ENCODE measurements at places on chromosomes 4 and X.

- no peak for DNase-seq
These were observed 70.9 kb downstream of the WFS1 start for GRCh38 chr4:6340446-6341015.

- no peak for DNase-seq
These were observed 379.9 kb downstream of the TRAM1L1 start for GRCh38 chr4:116705466-116705865.

DNA sequence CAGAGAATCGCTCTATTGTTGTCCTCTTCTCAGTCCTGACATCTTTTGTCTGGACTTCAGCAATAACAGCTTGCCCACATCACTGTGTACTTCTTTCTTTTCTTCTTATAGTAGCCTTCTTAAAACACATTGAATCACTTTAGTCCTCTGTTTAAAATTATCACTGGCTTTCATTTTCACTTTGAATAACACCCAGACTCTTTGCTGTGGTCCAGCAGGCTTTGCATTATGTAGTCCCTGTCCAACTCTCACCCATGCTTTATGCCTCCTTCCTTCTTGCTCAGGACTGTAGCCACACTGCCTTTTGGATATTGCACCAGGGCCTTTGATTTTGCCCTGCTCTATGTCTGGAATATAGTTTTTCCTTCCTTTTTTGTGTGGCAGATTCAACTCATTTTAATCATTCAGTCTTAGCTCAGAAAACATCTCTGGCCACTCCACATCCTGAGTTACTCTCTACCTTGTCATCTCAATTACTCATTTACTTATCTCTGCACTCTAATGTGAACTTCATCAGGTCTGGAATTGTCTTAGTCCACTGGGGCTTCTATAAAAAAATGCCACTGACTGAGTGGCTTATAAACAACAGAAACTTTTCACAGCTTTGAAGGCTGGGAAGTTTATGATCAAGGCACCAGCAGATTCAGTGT is 168.2 kb downstream of the C4orf33 start:
- DNase-seq = no peak

GRCh38 chr4:57048590-57049304 is 61.4 kb downstream of the IGFBP7 start:
- DNase-seq = no peak

DNA sequence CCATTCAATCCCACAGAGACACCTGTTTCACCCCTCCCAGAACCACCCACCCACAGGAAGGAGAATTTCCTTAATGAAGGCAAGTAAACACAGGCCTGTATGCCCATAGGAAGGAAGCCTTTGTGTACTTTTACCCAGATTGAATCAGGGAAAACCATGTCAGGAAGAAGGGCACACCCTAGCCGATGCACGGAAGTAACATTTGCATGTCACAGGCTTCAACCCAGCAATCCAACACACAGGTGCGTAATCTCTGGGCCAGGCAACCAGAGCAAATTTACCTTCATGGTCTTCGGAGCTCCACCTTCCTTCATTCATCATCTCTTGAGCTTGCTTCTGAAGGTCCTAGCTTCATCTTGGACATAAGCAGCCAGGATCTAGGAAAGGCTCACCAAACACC is 206.3 kb downstream of the SHROOM3 start:
- DNase-seq = no peak

DNA sequence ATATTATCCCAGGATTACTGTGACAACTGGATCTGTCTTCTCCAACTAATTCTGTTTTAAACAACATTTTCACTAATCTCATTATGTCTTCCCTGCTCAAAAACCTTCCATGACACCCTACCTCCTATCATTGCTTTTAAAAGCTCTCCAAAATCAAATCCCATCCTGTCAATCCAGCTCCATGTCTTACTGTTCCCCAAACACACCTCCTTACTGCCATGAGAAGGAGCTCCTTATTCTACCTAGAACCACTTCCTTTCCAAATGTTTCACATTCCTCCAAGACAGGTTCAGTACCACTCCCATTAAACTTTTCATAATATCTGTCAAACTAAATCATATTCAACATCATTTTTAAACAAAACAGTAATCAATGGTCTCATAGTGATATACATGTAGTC is 66.9 kb upstream of the WDR17 start:
- no peak for DNase-seq

GRCh38 chrX:13620207-13620606 is 32.7 kb upstream of the TCEANC start:
- no peak for DNase-seq

GRCh38 chrX:578531-578930 is 52.1 kb upstream of the SHOX start:
- no peak for DNase-seq

DNA sequence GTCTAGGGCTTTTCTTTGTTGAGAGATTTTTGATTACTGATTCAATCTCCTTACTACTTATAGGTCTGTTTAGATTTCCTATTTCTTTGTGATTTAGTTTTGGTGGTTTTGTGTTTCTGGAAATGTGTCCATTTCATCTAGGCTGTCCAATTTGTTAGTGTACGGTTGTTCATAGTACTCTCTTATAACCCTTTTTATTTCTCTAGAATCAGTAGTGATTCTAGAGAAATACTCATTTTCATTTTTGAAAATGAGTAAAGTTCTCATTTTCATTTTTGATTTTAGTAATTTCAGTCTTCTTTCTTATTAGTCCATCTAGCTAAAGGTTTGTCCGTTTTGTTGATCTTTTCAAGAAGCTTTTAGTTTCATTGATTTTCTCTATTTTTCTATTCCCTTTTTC is 7.5 kb downstream of the IL13RA1 start:
- no peak for DNase-seq

DNA sequence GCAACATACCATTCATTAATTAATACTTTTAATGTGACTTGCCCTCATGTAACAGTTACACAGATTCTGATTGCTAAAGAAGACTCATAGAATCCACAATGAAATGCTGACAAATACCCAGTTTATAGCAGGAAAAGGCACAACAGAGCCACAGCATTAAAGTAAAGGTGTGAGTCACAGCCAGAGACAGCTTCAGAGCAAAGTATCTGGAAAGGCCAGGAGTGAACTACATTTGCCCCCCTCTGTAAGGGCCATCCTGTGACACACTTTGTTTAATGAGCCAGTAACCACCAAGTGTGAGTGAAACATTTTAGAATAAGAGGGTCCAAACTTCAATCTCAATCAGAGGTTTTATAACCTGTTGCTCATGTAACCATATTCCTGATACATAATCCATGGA is 133.8 kb upstream of the TACR3 start:
- DNase-seq = no peak

DNA sequence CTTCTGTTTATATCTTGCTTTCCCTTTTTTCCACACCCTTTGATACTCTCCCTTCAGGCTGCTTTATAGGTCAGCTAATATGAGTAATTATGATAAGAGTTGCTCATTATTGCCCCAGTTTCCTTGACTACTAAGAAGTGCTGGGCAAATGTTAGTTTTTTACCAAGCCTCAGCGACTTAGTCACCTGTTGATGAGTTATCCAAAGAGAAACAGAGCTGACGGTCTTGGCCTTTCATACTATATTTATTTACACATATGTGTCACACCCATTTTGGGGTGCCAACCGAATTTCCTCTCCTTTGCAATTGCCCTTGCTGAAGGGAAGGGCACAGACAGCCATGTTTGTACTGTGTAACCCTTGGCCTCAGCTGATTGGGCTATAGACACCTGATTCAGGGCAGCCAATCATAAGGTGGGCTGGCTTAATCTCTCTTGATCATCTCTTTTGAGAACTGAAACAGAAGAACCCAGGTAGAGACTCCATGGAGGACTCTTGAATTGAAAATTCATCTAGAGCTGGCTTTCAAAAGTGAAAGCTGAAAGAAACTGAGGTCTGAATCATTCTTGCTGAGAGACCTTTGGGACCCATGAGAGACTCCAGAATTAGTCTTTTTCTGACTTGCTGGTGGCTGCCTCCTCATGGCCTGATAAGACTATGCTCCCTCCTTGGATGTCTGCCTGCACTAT is 111.7 kb upstream of the RPS6KA3 start:
- no peak for DNase-seq

GRCh38 chr4:25941457-25942221 is 27.6 kb downstream of the SMIM20 start:
- DNase-seq = no peak

- no peak for DNase-seq
These were observed 2.9 kb downstream of the NDST4 start for GRCh38 chr4:115110191-115111181.

DNA sequence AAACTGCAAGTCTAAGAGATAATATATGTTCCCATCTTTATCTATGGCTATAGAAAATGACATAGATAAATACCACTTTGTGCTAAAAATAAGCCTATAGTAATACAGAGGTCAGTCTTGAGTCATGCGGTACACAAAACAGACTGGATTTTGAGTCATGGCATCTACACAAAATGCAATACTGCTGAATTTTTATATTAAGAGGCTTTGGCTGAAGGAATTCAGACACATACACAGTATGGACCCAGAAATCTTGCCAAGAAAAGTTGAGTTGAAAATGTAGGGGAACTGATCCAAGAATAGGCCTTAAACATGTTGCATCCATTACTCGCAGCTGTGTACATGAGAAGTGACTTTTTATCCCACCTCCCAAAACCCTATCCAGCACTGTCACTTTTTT is 184.4 kb downstream of the TENM3 start:
- no peak for DNase-seq

DNA sequence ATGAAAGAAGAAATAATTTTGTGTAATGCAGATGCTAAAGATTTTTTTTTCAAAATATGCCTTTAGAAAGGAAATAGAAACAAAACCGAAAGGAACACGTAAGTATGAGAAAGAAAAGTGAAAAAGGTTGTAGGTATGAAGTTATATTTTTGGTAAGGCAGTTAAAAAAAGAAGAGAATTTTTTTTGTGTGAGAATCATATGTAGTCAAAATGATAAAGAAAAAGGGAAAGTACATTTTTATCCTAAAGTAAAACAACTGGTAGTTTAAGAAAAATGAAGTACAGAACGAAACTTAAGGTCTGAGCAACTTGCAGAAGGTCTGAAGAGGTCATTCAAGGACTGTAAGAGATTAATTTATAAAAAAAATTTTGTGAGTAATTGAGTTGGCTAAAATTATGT is 164.0 kb upstream of the TRAM1L1 start:
- DNase-seq = no peak

DNA sequence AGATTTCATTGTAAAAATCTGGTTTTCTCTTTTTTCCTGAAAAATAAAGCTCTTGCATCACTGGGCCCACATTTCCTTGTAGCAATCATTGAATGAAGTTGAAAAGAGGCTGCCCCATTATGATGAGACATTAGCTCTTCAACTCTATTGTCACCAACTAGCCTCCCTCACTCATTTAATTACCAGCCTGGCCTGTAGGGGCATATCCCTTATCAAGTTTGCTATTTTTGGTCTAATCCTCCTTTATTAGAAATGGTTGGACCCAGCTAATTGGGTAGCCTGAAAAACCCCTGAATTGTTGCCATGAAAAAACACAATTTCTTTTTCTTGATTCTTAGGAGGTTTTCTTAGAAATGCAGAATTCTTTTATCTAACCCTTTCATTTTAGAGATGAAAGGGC is 164.6 kb upstream of the CASK start:
- DNase-seq = no peak

- no peak for DNase-seq
These were observed 229.8 kb upstream of the LDB2 start for GRCh38 chr4:17128268-17128667.

GRCh38 chr4:109608879-109609278 is 48.8 kb downstream of the MCUB start:
- no peak for DNase-seq

DNA sequence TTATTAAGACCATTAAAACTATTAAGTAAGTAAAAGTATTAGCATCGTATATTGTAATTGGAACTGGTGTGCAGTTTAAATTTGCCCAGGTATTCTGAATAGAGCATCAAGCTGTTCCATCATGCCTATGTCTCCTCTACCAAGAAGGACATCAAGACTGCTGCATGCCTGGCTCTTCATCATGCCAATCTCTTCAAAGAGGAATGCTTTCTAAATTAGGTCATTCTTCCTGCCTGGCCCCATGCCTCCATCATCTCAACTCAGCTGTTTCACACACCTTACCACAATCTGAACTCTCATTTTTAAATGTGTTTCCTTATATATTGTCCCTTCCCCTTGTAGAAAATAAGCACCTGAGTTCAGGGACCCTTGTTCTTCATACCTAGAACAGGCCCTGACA is 270.5 kb upstream of the PPARGC1A start:
- no peak for DNase-seq

- no peak for DNase-seq
These were observed 2.7 kb downstream of the CRMP1 start for GRCh38 chr4:5890063-5890727.

GRCh38 chr4:124097447-124097846 is 615.1 kb downstream of the ANKRD50 start:
- no peak for DNase-seq

DNA sequence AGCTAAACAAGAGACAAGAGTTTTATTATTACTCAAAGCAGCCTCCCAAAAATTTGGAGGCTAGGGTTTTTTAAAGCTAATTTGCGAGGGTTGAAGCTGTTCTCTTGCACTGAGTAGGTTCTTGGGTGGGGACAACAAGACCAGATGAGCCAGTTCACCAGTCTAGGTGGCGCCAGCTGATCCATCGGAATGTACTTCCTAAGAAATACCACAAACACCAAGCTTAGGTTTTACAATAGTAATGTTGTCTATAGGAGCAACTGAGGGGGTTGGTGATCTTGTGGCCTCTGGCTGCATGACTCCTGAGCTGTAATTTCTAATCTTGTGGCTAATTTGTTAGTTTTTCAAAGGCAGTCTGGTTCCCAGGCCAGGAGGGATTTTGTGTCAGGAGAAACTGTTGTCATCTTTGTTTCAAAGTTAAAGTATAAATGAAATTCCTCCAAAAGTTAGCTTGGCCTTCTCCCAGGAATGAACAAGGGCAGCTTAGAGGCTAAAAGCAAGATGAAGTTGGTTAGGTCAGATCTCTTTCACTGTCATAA is 130.6 kb downstream of the SLC7A11 start:
- DNase-seq = peak; percentile 9

GRCh38 chr4:145884775-145885174 is 53.8 kb downstream of the ZNF827 start:
- no peak for DNase-seq

DNA sequence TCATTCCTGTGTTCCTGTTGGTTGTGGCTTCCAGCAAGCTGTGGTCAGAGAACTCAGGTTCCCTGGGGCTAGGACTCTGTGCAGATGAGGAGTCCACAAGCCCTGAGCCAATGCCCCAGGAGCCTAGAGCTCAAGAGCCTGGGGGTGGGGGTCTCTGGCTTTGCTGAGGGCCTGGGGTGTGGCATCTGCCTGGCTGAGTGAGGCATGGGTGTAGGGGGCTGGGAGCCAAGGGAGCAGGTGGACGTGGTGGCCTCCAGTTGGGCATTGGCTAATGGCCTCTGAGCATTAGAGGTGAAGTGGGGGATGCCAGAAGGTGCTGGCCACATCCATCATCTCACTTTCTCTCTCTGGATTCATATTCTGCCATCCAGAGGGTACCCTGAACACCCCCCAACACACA is 5.3 kb upstream of the MAMLD1 start:
- no peak for DNase-seq

DNA sequence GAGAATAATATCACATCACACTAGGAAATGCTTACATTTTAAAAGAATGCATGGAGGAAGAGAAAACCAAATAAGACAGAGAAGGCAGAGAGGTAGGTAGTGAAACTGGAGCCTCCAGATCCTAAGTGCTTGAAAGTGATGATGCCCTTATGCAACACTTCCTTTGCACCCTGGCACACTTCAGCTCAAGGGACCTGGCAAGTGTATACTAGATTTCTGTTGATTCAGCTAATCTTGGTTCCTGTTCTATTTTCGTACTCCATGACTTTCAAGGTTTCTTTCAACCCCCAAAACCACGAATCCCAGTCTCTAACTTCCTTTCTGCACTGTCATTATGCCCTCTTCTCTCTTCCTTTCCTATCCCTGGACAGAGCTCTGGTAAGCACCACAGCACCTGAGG is 36.9 kb upstream of the SH3KBP1 start:
- DNase-seq = no peak
